ENCODE measurements at places on chromosomes 2 and 18. TPM values are rescaled to one million over a fixed set of nuclear protein-coding genes. Genes with fewer than 3 reads are reported as not detected.

RND3 gene
- total RNA-seq = 40.3 TPM

GRCh38 chr18:10033016-10033399 lies 119.2 kb downstream of the VAPA start:
- H3K36me3 ChIP-seq = no peaks in the 10 kb centered on the region
- H3K27ac ChIP-seq = peak overlapping the region; percentile 63
- DNase-seq = no peak
- peaks cover 21% of the 10 kb centered on the region for H3K4me1 ChIP-seq

GRCh38 chr18:58998401-58999203 lies 133.9 kb downstream of the ZNF532 start:
- H3K36me3 ChIP-seq = peaks cover 2% of the 10 kb centered on the region
- H3K27me3 ChIP-seq = no peaks in the 10 kb centered on the region
- H3K4me1 ChIP-seq = peaks cover 6% of the 10 kb centered on the region
- no peak for DNase-seq
- H3K4me3 ChIP-seq = no peak overlapping the region

DNA sequence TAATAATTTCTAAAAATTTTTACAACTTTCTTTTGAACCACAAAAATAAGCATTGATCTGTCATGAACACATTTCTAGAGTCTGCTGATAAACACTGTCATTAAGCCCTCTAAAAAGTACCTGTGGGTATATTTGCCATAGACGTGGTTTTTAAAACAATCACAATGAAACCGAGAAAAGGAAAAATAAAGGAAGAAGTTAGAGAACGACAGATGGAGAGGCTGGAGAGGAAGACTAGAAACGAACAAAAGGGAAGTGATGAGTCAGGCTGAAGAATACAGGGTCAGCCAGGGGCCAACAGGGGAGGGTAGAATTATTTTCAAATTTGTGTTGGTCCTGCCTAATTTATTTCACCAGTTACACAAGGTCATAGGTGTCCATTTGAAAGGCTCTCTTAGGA lies 62.0 kb downstream of the MYL12B start:
- H3K27me3 ChIP-seq = no peaks in the 10 kb centered on the region
- DNase-seq = no peak
- H3K4me1 ChIP-seq = peaks cover 6% of the 10 kb centered on the region
- H3K27ac ChIP-seq = no peak overlapping the region
